ENCODE measurements at places on chromosomes 5 and 9. TPM values are rescaled to one million over a fixed set of nuclear protein-coding genes. Genes with fewer than 3 reads are reported as not detected.
A peak's percentile ranks its signal among the peaks of the same experiment; 100 is the strongest.

- DNase-seq, result no peak
Measured at GRCh38 chr5:168747987-168748777, 169.0 kb upstream of the PANK3 start.

GRCh38 chr5:89181546-89181945 lies 298.6 kb upstream of the MEF2C start:
- DNase-seq, result no peak

- DNase-seq, result peak; percentile 7
Measured at GRCh38 chr9:106753155-106753671, 109.8 kb upstream of the ZNF462 start.

GRCh38 chr9:99475401-99476065 lies 253.5 kb downstream of the SEC61B start:
- DNase-seq, result no peak

- no peak for DNase-seq
Measured at GRCh38 chr9:5825895-5826622, 6.9 kb downstream of the ERMP1 start.

- DNase-seq, result no peak
Measured at GRCh38 chr5:112401924-112402323, 17.2 kb downstream of the EPB41L4A start.

- DNase-seq, result no peak
Measured at GRCh38 chr9:120212853-120213200, 367.1 kb downstream of the CDK5RAP2 start.

GRCh38 chr5:132808448-132808847 lies 4.7 kb upstream of the SOWAHA start:
- DNase-seq, result no peak

Gene SPAG8
- polyA plus RNA-seq, result 0.62 TPM

GRCh38 chr5:177023303-177023664 lies 788 bp downstream of the ZNF346 start:
- DNase-seq, result peak; percentile 16

Gene MSX2
- polyA plus RNA-seq, result 4.0 TPM

DNA sequence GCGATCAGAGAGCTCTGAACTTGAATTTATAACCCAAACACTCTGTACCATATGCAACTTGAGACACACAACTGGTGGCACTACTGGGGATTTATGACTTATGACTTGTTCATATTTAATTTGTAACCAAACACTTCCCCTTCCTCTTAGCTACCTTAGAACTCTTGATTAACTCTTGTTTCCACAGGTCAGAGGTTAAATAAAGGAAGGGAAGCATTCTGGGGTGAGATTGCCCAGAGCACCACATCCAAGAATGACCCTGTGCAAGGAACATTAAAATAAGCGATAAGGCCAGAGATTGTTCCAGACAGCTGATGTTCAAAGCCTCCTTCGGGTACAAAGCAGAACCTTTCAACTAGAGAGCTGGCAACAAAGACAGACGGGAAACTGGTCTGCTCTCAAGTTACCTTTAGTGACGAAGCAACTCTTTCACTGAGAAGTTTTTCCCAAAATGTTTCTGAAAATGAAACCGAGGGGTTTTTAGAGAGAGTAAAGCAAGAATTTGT lies 242.6 kb downstream of the DENND1A start:
- DNase-seq, result no peak

Gene EMB
- polyA plus RNA-seq, result 1.2 TPM

GRCh38 chr5:81080809-81081460 lies 120.8 kb downstream of the RASGRF2 start:
- DNase-seq, result no peak

DNA sequence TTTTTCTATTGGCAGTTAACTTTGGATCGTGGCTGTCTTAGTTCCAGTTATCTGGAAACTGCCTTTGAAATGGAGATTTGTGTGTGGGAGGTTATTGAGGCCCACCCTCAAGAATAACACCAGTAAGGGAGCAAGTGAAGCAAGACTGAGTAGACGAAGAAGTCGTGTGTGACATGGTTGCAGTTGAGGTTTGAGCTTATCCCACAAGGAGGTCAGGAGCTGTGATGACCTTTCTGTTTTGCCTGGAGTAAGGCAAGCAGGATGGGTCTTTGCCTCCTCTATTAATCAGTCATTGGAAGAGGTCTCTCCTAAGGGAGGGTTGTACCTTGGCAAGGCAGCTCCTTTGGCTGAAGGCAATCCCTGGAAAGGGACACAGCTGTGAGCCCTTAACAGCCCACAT lies 49.6 kb upstream of the CTXN3 start:
- DNase-seq, result no peak

Gene CDH9
- not detected for polyA plus RNA-seq

Gene NTRK2
- 0.02 TPM for polyA plus RNA-seq

Gene PCDHA9
- polyA plus RNA-seq, result not detected

- DNase-seq, result no peak
Measured at GRCh38 chr5:165565911-165566310, 2060.5 kb downstream of the MAT2B start.

DNA sequence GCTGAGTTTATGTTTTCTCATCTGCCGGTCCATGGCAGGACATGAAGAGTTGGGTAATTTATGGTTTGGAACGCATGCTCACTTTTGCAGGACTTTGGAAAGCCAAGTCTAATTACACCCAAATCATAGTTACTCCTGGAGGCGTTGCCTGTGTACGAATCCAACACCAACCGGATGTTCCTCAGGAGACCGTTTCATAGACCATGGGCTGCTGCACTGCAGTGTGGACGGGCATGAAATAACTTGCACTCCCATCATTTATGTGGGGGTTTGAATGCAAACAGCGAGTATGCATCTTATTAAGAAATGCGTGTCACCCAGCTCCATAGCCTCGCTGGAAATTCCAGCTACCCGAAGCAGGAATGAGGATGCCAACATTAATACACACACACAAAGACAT lies 96.1 kb upstream of the IRX2 start:
- DNase-seq, result no peak

- no peak for DNase-seq
Measured at GRCh38 chr9:89967527-89967926, 362.7 kb downstream of the GADD45G start.

DNA sequence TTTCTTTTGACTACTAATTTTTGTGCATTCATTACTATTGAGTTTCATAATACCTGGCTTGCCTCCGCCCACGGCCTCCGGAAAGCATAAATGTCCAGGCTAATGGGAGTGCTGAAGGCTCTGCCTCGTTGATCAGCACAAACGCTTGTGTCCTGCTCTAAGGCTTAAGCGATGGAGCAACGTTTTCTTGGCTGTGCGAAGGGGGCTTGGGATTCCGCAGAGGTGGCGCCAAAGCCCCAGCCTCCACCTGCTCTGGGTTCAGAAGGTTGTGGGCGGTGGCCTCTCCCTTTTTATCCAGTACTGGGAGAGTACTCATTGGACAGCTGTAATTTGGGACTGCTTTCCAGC lies 19.7 kb downstream of the ANXA2R start:
- peak; percentile 59 for DNase-seq

All from IMR-90 (cell line).